ENCODE measurements at places on chromosomes 5 and 9. TPM values are rescaled to one million over a fixed set of nuclear protein-coding genes. Genes with fewer than 3 reads are reported as not detected.

The PCDHGA10 gene
- not detected for polyA plus RNA-seq

DNA sequence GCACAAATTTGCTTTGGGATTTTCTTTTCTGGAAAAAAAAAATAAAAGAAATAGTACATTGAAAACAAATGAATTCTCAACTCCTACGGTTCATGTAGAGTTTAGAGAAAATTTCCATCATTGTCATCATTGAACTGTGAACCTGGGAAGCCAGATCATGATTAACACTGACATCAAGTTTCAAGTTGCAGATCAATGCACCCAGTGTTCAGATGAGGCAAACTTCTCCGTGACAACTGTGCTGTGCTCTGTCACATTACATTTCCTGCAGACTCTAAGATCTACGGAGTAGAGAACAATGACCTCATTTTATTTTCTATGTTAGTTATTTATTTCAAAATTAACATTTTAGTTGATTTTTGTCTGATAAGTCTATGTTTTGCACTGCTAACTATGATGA, 99.7 kb downstream of the MAP1B start:
- no peak overlapping the region for H3K4me3 ChIP-seq
- H3K4me1 ChIP-seq = no peaks in the 10 kb centered on the region
- no peaks in the 10 kb centered on the region for H3K36me3 ChIP-seq
- H3K27me3 ChIP-seq = no peaks in the 10 kb centered on the region
- no peak overlapping the region for H3K27ac ChIP-seq

The TSSK1B gene
- polyA plus RNA-seq = not detected

The CDKN2B gene
- polyA plus RNA-seq = 0.90 TPM

DNA sequence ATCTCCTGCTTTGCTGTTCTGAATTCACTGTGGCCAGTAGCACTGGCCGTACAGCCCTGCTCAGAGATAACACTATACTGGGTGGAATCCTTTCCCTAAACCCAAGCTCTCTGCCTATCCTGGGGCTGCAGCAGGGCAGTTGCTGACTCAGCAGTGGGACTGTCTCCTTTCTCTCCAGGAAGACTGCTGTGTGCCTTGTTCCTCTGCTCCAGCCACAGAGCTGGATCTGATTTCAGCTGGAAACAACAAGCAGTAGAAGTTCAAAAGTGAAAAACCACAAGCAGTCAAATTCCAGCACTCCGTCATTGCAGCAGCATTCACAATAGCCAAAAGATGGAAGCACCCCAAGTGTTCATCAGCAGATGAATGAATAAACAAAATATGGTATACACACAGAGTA, 105.0 kb downstream of the FBXL7 start:
- H3K27me3 ChIP-seq = no peaks in the 10 kb centered on the region
- DNase-seq = no peak

DNA sequence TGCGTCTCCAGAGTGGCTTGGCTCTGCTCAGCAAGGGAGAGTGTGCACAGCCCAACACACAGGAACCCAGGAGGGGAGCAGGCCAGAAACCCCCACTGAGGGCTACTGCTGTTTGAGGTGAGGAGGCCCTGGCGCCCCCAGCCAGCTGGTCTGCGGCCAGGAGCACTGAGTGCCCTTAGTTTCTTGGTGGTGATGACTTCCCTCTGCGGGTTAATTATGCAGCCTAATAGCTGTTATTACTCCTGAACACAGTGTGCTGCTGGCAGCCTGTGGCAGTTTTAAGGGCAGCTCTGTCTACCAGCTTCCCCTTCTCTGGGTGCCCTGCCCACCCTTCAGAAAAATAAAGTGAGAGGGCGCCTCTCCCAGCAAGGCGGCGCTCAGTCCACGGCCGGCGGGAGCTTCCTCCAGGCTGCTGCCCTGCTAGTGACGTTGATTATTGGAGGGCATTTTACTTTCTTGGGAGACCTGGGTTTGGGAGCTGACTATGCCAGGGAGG, 19.2 kb downstream of the GADD45G start:
- no peak overlapping the region for H3K4me3 ChIP-seq
- no peak overlapping the region for H3K27ac ChIP-seq
- no peak for DNase-seq
- H3K36me3 ChIP-seq = no peaks in the 10 kb centered on the region
- peaks cover 8% of the 10 kb centered on the region for H3K27me3 ChIP-seq
- H3K4me1 ChIP-seq = peaks cover 8% of the 10 kb centered on the region

- no peak for DNase-seq
- H3K27ac ChIP-seq = no peak overlapping the region
- no peak overlapping the region for H3K4me3 ChIP-seq
- peaks cover 8% of the 10 kb centered on the region for H3K27me3 ChIP-seq
Observed at GRCh38 chr5:39980056-39980455, 555.3 kb upstream of the DAB2 start.

- no peaks in the 10 kb centered on the region for H3K4me1 ChIP-seq
- H3K27me3 ChIP-seq = no peaks in the 10 kb centered on the region
- no peak overlapping the region for H3K27ac ChIP-seq
- DNase-seq = no peak
- no peaks in the 10 kb centered on the region for H3K36me3 ChIP-seq
- no peak overlapping the region for H3K4me3 ChIP-seq
Observed at GRCh38 chr9:119044806-119045205, 324.4 kb downstream of the BRINP1 start.

DNA sequence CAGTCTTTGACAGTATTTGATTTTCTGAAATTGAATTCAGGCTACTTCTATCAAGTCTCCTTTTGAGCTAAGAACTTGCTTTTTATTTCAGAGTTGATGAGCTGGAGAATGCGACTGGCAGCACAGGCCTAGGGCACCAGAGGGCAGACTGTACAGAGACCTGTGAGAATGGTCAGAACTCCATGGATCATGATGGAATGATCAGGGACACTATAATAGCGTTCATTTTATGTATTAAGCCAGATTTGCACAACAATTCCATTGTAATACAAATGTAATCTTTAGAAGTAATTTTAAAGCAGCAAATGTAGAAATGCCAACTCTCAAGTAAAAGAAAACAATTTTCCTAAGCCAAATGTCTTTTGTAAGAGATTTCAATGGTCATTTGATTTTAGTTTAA, 902.4 kb downstream of the NR2F1-AS1 start:
- no peaks in the 10 kb centered on the region for H3K4me1 ChIP-seq
- no peak overlapping the region for H3K4me3 ChIP-seq
- DNase-seq = no peak
- H3K27ac ChIP-seq = no peak overlapping the region
- H3K36me3 ChIP-seq = no peaks in the 10 kb centered on the region

- no peak for DNase-seq
- no peak overlapping the region for H3K4me3 ChIP-seq
- no peaks in the 10 kb centered on the region for H3K27me3 ChIP-seq
- no peaks in the 10 kb centered on the region for H3K4me1 ChIP-seq
- no peak overlapping the region for H3K27ac ChIP-seq
- H3K36me3 ChIP-seq = peaks cover 3% of the 10 kb centered on the region
Observed at GRCh38 chr9:108322326-108323098, 533.3 kb downstream of the ACTL7B start.

DNA sequence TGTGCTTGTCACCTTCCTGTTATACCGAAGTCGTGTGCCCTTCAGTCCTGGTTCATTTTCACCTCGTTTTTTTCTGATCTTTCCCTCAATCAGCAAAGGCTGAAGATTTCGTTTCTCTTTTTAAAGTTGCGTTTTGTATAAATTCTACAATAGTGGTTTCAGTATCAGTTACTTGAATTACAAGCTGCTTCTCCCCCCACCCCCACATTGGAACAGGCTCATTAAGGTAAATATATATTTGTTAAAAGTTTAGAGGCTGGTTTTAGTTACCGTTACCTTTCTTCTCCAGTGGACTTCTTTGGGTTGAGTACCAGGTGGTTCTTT, 881 bp downstream of the SUB1 start:
- peak overlapping the region; percentile 96 for H3K27ac ChIP-seq
- peaks cover 76% of the 10 kb centered on the region for H3K4me1 ChIP-seq
- H3K36me3 ChIP-seq = peaks cover 14% of the 10 kb centered on the region
- H3K4me3 ChIP-seq = peak overlapping the region; percentile 92
- no peak for DNase-seq

- DNase-seq = no peak
- H3K4me1 ChIP-seq = peaks cover 10% of the 10 kb centered on the region
- peaks cover 7% of the 10 kb centered on the region for H3K36me3 ChIP-seq
- no peak overlapping the region for H3K27ac ChIP-seq
- H3K27me3 ChIP-seq = no peaks in the 10 kb centered on the region
- no peak overlapping the region for H3K4me3 ChIP-seq
Observed at GRCh38 chr5:56048124-56048523, 53.4 kb upstream of the IL6ST start.

DNA sequence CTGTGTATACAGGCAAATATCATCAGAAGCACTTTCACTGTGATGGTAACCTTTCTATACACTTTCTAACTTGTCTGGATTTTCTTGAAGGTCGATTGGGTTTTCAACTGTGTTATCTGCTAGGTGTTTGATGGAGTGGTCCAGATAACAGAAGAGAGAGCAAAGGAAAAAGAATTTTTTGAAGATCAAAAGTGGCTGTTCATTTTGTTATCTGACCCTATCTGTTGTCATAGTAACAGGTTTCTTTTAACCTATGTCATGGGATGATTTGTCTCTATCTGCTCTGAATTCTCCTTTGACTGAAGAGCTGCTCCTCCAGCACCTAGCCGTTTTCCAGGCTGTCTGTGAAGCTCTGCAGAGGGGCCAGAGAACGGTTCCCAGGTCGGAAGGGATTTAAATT, 77.8 kb upstream of the IRX2 start:
- no peaks in the 10 kb centered on the region for H3K27me3 ChIP-seq
- no peak for DNase-seq
- H3K36me3 ChIP-seq = no peaks in the 10 kb centered on the region
- no peak overlapping the region for H3K4me3 ChIP-seq
- H3K4me1 ChIP-seq = no peaks in the 10 kb centered on the region
- no peak overlapping the region for H3K27ac ChIP-seq
